ENCODE measurements at places on chromosomes 3 and 15. TPM values are rescaled to one million over a fixed set of nuclear protein-coding genes. Genes with fewer than 3 reads are reported as not detected.

GRCh38 chr3:43390255-43390588, 103.9 kb downstream of the SNRK start:
- DNase-seq: no peak

DNA sequence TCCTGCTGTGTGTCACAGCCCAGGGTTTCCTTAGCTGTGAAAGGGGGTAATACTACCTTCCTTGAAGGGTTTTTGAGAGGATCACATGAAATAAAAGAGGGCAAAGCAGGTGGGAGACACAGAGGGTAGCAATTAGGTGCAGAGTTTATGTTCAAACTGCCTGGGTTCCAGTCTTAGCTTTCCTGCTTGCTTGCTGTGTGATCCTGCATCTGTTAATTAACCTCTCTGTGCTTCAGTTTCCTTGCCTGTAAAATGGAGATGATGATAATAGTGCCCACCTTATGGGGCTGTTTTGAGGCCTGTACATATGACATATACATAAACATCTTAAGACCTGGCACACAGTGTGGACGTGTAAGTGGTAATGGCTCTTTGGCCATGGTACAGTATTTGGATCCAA, 35.0 kb downstream of the SPSB4 start:
- no peak for DNase-seq

The EFHB gene
- total RNA-seq: 0.41 TPM

DNA sequence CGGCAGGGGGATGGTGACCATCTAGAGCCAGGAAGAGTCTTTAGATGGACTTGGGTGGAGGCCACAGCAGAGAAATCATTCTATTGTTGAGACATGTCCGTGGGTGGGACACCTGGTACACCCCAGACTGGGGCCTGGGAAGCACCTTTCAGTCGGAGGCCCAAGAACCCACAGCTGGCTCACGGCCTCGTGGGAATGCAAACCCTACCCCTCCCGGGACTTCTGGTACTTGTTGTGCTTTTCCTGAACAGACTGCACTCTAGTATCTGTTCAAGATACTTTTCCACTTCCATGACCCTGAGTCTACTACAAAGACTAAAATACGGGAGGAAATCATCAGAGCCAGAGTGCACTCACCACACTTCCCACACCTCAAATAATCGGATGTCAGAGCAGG, 60.7 kb downstream of the BDH1 start:
- no peak for DNase-seq

DNA sequence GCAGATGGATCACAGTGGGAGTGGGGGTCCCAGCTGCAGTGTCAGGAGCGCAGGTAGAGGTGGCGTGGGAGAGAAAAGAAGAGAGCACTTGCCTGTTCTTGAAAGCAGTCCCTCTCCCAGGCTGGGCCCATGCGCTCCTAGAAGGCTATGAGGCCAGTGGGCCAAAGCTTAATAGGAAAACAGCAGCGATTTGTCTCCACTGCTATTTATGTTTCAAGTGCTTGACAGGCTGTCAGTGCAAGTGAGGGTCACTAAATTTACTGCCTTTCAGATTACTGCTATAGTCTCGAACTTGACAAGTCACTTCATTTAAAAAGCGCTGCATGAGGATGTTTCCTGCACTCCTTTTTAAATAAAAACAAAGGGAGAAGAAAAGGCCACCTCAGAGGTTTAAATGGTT, 239.5 kb downstream of the GAP43 start:
- no peak for DNase-seq

DNA sequence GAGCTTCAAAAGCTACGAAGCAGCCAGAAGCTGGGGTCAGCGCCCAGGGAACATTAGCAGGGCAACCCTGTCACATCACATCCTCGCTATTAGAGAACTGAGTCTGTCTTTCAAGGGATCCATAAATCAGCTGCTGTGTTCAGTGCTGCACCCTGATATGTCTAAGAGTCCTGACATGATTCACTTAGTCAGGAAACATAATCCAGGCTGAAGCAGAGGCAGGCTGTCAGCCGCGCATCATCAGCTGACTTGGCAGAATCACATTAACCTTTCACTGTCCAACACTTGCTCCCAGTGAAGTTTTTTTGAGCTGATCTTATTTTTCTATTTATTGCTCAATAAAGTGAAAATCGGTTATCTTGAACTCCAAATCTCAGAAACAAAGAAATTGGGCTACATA, 23.5 kb downstream of the MYH15 start:
- no peak for DNase-seq

DNA sequence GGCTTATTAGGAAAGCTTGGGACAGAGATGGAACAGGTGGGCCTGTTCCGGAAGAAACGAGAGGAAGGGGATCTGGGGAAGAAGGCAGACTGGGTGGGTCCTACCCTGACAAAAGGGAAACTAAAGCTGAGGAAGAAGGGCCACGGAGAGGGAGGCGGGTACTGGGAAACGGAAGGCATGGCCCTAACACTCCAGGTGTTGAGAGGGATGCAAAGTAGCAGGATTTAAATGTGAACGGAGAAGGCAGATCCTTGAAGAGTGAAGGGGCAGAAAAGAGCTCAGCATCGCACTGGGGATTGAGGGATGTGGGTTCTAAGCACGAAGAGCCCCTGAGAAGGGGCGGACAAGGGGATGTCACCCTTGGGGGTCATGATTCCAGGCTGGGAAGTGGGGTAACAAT, 735 bp downstream of the STIMATE start:
- no peak for DNase-seq

DNA sequence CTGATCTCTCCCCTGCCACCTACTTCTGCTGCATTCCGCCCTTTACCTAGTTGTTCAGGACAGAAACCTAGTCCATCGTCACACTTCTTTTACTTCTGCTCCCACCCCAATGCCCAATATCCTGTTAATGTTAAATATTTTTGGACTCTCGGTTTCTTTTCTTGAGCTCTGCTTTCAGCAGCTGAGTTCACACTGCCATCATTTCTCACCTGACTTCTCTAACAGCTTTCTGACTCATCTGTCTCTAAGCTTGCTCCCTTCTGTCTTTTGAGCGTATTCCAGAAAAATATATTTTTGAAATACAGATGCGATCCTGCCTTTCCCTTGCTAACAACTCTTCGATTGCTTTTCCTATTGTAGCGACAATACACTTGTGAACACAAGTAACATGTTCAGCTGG, 183.4 kb downstream of the KLHL25 start:
- DNase-seq: no peak

- DNase-seq: no peak
Measured at GRCh38 chr3:17749281-17749680, 6.8 kb upstream of the TBC1D5 start.

DNA sequence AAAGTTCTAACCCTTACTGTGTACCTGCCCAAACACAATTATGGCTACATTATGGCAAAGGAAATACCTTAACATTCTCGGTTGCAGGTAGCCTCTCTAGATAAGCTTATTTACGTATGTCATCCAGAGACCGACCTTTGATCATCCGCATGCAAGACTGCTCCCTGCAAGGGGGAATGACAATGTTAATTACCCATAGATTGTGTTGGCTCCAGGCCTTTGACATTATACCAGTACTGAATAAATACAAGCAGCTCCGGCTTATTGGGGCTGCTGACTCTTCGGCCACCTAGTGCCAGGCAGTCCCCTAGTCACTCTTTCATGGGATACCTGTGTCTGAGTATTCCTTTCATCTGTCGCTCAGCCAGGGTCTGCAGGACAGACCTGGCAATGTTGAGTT, 223.5 kb downstream of the DTWD1 start:
- no peak for DNase-seq

The SCG3 gene
- not detected for total RNA-seq

DNA sequence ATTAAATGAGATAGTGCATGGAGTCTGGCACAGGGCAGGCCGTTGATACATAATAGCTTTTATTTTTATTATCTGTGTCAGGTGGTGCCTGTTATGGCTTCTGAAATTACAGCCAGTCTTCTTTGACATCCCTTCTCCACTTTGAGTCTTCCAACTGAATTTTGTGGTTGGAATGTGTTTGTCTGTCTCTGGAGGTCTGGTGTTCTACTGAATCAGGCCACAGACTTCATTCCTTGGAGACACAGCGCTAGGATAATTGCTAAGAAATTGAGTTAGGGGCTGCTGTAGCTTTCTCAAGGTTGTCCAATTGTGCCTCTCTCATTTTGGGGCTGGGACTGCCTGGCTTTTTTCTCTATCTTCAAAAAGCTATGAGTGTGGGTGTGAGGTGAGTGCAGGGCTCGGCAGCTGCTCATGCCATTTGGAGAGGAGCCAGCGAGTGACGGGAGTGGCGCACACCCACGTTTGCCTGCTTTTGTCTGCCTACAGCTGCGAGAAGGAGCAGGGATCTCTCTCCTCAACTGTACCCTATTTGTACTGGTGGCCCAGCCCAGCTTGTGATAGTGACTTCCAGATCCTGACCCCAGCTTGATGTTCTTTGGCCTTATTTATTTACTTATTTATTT, 49.8 kb upstream of the SYN2 start:
- DNase-seq: no peak

- DNase-seq: no peak
Measured at GRCh38 chr15:89948796-89949195, 36.0 kb upstream of the ARPIN start.

GRCh38 chr15:99495430-99496301, 70.1 kb upstream of the MEF2A start:
- DNase-seq: no peak

DNA sequence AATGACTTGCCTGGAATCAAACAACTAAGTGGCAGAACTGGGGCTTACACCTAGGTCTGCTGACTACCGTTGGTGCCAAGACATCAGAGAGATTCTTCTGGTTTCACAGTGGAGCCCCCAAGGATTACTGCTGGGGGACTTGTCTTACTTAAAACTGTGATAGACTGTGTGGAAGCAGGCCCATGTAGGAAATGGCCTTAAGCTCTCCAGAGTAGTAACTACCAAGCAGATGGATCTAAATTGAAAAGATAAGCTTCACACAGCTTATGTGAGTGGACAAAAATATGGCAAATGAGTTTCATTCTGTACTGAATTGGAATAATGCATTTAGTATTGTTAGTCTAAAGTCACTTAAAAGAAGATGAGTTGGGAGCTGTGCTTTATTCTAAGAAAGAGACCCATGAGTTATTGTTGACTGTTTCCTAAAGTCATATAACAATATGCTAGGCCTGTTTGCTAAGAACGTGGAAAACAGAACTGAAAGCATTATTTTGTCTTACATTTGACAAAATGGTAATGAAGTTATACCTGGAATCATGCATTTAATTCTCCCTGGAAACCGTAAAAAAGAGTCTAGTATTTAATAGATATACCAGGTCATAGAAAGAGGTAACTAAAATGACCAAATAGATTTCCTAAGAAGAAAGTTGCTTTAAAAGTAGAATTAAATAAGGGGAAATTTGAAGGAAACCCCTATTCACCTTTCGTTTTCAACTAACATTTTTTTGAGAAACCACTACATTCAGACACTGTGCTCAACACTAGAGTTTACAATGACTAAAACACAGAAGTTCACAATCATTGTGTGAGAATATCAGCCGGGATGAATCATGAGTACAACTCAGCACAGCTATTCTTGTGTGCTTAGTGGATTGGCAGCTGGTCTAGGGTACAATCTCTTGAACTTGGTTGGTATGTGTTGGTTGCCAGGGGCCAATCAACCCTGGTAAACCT, 13.0 kb upstream of the MAPK6 start:
- no peak for DNase-seq

DNA sequence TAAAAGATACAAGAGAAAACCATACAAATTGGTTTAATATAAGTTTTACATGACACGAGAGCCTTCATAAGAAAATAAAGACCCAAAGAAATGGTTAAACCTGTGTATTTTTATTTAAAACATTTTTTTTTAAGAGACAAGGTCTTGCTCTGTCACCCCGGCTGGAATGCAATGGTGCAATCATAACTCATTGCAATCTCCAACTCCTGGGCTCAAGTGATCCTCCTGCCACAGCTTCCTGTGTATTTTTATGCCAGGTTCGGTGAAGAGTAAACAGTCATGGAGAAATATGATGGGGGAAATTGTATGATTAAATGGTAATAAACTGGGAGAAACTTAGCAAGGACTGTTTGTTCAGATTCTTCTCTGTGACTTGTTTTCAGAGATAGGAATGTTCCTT, 441.0 kb downstream of the TUSC7 start:
- no peak for DNase-seq

DNA sequence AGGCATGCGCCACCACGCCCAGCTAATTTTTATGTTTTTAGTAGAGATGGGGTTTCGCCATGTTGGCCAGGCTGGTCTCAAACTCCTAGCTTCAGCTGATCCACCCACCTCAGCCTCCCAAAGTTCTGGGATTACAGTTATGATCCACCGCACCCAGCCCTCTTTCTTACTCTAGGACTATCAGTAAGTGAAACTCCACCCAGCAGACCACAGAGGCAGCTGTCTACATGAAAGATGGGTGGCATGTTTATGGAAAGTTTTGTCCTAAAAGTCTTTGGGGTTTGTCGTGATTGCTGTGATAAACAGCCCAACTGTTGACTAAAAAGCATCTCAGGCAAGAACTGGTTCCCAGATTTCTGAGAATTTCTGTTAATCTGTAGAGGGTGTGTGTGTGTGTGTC, 10.9 kb downstream of the ARL6IP5 start:
- DNase-seq: no peak

DNA sequence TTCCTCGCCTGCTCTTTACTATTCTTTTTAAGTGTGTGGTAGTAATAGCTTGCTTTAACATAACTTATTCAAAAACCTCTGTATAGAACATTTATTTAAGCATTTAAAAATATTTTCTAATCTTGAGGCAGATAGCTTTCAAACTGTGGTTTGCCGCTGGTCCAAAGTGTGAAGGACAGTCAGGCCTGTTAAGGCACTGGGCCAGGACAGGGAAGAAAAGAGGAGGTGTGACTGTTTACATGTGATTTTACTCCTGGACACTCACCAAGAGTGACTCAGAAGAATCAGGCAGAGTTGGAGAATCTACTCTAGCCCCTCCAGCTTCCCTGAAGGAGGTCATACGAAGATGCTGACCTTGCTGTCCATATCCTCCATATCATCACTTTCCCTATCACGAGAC, 44.7 kb downstream of the CEP152 start:
- no peak for DNase-seq

The CDC25A gene
- not detected for total RNA-seq

- no peak for DNase-seq
Measured at GRCh38 chr3:188571531-188572095, 417.7 kb downstream of the LPP start.

DNA sequence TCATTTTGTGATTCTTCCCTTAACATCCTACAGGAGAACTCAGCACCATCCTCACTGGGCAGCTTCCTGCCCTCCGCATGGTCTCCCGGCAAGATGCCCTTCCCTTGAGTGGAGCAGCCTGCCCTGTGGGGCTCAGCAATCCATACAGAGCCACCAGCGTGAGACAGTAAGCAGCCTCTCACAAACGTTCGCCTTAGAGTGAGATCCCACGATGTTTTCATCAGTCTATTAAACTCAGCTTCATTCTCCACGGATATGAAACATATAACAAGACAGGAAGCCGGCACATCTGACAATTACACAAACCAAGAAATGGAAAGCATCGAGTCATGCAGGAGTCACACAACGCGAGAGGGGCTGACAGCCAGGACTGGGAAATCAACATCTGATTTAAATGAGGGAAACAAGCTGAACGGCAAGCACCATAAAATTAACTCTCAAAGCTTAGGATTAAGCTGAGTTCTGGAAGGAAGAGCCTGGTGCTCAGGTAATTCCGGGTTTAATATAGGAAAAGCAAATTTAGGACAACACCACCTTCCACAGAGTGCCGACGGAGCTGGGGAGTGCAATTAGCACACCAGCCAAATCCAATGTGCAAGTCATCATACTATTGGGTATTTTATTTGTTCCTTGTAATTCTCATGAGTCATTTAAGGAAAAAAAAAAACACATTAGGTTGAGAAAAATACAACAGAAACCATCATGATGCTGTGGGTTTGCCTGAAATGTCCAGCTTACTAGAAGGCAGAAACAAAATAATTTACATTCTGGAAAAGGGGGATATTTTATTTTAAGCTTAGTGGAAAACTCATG, 272.0 kb downstream of the OCA2 start:
- DNase-seq: no peak
